ENCODE measurements at places on chromosomes 16 and 17.

DNA sequence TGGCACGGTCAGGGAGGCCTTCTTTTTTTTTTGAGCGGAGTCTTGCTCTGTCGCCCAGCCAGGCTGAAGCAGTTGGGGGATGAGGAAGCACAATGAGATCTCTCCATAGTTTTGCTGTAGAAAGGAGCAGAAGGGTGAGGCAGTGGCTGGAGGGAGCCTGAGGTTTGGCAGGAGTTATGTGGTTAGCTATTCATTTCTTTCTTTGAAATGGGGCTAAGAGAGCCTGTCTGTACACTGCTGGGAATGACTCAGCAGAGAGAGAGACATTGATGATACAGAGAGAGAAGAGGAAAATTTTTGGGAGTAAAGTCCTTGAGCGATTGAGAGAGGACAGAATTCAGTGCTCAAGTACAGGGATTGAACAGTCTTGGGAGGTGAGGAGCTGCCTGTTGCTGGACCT lies 22.1 kb downstream of the NOS2 start:
- no peak for DNase-seq

GRCh38 chr16:87824991-87825841 lies 44.1 kb downstream of the SLC7A5 start:
- no peak for DNase-seq

- no peak for DNase-seq
Observed at GRCh38 chr16:4179020-4179419, 62.8 kb upstream of the ADCY9 start.

DNA sequence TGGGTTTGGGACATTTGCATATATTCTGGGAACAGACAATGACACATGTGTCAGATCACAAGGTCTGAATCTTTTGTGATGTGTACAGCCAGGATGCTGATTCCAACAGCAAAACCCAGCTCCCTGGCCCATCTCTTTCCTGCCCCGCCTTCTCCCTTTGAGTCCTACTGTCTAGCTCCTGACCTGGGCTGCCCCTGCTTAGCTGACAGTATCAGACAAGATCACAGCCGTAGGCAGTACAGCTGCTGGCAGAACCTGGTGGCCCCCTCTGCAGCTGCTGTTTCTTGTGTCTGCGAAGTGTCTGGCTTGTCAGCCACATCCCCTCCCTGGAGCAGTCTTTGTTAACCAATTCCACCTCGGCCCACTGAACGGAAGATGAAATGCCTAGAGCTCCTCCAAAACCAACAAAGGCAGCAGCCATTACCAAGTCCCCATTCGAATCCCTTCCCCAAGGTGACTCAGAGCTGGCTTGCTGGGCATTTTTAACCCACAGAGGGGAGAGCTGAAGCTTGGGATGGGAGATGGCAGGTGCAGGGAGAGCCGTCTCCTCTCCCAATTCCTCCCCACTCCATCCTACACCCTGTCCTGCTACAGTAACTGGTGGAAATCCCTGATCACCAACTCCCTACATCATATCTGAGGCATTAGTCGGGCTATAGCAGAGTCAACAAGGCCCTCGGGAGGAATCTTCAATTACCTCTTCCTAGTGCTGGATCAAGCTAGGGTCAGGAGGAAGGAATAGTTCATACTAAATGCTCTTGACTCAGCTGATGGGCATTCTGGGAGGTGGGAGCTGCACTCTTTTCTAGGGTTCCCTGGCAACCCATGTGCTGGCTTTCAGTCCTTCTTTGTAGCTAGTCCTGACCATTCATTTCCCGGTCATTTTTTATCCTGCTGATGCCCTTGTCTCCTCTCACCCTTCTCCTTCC lies 5.8 kb downstream of the PIPOX start:
- DNase-seq: no peak

DNA sequence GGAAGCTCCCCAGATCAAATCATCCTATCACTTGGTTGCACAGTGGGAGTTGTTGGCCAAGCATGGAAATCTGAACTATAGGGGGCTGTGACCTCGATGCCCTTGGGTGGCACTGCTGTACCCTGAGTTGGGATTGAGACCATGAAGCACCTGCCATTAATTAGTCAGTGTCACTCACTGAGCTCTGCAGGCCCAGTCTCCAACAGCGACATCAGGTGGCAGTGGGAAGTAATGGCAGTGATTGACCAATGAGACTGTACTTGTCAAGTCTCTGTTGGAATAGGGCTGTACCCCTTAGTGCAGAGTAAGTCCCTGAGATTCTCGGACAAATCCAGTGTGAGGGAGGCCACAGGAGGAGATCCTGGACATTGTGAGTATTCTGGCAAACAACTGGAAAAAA lies 118.0 kb upstream of the RPL38 start:
- no peak for DNase-seq

DNA sequence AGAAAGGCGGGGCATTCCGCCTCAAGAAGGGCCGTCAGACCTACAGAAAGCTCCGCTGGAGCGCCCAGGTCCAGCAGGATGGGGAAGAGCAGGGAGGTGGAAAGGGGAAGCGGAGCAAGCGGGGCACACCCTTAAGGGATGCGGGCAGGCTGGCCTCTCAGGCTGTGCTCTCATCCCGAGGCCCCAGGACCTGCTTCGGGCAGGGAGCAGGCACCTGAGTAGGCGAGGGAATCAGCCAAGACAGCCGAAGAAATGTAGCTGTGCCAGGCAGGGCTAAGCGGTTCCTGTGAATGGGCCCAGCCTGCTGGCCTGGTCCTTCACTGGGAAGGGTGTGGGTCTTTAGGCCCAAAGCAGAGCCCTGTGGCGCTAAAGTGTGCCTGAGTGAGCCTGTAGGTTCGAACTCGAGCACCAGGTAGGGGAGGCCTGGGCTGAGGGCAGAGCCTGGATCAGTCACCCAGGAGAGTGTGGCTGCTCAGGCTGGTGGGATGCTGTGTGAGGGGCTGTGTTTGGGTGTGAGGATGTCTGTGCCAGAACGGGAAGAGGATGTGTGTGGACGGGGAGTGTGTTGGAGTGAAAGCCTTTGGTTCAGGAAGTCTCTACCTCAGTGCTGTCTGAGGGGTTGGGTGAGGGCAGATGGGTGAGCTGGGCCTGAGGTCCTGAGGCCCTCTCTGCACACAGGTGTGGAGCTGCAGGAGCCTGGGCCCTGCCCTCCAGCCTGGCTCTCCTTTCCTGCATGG lies 3.3 kb downstream of the TBX4 start:
- no peak for DNase-seq

- DNase-seq: no peak
Observed at GRCh38 chr17:1605681-1606351, 22.8 kb downstream of the SLC43A2 start.

Data from activated CD4-positive, alpha-beta memory T cell treated with anti-CD3 and anti-CD28 coated beads, Interleukin-2, amount 10 ng/mL, durations not matched to agents 7 days and 5 days (primary cell).